Cerebellar nuclear complex (tissue), 1 donor: ENCODE measurements at places on chromosomes 4 and X.
A peak's percentile ranks its signal among the peaks of the same experiment; 100 is the strongest.

DNA sequence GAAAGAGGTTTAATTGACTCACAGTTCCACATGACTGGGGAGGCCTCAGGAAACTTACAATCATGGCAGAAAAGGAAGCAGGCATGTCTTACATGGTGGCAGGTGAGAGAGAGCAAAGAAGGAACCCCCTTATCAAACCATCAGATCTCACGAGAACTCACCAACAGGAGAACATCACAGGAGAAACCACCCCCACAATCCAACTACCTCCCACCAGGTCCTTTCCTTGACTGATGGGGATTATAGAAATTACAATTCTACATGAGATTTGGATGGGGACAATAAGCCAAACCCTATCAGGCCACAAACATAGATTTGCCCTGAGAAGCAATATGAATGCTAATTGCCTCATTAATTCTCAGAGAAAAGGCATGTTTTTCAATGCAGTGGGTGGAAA, 138.2 kb upstream of the RAPGEF2 start:
- no peak for DNase-seq

DNA sequence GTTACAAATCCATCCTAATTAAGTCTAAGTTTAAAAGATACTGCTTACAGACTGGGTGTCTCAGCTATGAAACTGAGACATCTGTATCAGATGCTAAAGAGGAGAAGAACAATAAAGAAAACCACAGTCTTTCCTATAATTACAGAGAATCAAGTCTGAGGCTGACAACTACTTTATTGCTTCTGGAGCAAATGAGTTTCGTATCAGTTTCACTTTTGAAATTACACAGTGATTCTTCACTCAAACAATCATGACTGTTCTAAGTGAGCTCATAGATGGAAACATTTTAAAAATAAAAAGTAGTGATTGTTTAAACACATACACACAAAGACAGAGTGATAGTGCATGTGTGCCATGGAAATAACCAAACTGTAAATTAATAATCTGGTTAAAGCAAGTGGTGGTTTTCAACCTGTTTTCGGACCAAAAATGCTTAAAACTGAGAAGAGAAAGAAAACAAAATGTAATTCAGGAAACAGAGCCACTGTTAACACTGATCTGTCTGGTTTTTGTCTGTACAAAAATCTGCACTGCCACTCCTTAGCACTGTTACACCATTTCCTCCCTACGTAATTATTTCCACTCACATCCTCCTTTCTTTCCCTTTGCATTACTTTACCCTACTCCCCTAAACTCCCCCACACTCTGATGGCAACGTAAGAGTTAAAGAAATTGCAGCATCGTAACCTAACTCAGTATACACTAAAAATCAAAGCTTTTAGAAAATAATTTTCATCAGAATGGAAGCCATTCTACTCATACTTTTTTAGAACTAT, 12.5 kb downstream of the RFC1 start:
- DNase-seq = no peak

- DNase-seq = no peak
Observed at GRCh38 chrX:29487714-29488113, 727.6 kb upstream of the MAGEB2 start.

- no peak for DNase-seq
Observed at GRCh38 chr4:2060611-2061185, 1.6 kb downstream of the NAT8L start.

DNA sequence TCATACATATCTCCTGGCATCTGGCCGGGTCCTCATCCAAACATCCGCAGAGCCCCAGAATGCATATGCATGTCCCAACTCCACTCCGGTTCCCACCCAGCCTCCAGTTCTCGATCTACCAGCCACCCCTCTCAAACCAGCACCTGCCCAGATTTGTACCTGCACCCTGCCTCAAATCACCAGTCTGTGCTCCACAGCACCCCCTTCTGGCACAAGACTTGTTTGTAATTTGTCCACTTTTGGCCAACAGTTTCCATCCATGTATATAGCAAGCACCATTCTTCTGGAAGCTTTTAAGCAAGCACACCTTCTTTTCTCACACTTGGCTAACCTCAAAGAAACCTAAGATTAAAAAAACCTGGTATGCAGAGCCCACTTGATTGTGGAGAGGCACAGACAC, 644.1 kb downstream of the MID1IP1 start:
- no peak for DNase-seq

GRCh38 chrX:38800981-38801845, at the start of gene MID1IP1:
Gene MID1IP1 (plus strand): TSS chrX:38801459. CDS start chrX:38804947, 3,488 bp downstream.
- no peak for DNase-seq

DNA sequence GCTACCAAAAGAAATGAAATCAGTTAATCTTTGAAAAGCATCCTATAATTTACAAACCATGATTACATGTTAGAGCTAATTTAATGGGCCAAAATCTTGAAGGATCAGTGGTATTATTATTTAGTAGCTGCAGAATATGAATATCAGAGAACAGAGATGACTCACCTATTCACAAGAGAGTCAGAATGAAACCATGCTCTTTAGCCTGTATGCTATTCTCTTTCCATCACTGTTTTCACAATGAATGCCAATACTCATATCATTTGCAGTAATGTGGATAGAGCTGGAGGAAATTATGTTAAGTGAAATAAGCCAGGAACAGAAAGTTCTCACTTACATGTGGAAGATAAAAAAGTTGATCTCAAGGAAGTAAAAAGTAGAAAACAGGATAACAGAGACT, 414.1 kb downstream of the CENPC start:
- no peak for DNase-seq

- DNase-seq = no peak
Observed at GRCh38 chr4:126238013-126238412, 923.3 kb downstream of the FAT4 start.

DNA sequence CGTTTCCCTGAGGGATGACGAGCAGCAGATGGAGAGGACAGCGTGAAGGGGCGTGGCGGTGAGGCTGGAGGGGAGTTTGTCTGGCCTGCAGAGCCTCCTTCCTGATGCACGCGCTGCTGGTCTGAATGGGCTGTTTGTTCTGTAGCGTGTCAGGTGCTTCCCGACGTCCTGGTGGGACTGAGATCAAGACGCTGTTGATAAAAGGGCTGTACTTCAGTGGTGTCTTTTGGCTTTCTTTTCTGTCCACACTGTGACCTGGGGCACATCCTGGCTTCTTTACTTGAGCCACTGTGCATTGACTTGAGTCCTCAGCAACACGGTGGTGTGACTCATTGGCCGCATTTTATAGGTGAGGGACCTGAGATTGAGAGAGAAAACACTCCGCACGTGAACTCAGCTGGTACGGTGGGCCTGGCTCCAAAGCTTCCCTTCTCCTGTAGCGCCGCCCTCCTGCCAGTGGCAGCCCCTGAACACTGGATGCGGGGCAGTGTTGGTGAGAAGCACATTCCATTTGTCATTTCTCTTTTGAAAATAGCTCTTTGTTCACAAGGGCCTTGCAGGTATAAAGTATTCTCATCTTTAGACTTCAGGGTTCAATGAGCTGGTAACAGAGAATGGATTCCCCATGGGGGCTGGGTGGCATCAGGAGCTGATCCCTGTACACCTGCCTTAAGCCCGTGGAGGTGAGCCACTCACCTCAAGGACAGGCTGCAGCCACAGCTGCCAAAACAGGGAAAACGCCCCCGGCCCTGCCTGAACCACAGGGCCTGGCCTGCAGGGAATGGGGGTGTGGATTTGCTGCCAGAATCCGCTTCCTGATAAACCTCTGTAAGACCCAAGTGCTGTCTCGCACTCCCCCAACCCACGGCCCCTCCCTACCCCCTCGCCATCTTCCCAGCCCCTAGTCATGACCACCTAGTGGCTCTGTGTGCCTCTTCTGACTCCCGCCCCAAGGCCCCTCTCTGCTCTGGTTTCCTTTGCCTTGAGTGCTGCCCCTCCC, 29.2 kb downstream of the NSG1 start:
- DNase-seq = no peak

GRCh38 chrX:2540426-2540947, 39.7 kb upstream of the DHRSX start:
- no peak for DNase-seq

GRCh38 chr4:73573794-73574528, 46.3 kb downstream of the RASSF6 start:
- DNase-seq = no peak

GRCh38 chr4:109302361-109303139, at the start of gene COL25A1:
Gene COL25A1 (minus strand): TSS chr4:109302658.
- DNase-seq = no peak

DNA sequence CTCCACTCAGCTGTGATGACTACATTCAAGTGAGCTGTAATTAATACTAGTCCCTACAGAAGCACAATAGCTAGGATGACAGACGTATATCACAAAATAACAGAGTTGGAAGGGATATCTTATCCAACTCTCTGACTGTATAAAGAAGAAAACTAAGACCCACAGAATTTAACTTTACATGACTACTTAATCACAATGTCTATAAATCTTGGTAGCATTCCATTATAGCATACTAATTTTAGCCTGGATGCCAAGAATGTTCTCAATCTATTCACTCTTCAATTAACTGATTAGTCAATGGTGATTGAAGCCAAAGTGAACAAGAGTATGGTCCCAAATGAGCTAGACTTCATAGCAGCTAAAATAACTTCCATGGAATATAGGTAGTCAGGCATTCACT, 31.2 kb downstream of the RPS6KA6 start:
- DNase-seq = no peak

GRCh38 chr4:8859550-8860095, 12.0 kb downstream of the HMX1 start:
- no peak for DNase-seq

GRCh38 chr4:16607241-16608066, 291.0 kb downstream of the LDB2 start:
- DNase-seq = no peak

GRCh38 chrX:48927736-48928382, 9.0 kb upstream of the PIM2 start:
- DNase-seq = no peak

DNA sequence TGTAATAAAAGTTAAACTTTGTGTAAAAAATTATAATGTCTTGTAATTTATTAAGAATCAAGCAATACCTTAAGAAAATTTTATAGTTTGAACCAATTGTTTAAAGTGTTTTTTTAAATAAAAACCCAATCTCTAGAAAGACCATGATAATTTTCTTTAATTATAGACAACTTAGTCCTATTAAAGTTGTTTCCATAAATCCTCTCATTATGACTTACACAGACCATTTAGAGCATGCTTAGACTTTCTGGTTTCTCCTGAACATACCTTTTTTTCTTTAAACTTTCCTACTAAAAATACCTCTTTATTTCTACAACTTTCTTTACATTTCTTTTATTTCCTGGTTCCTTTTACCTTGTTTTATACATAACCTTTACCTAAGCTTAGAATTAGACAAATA, 837.4 kb downstream of the PCDH19 start:
- DNase-seq = no peak

DNA sequence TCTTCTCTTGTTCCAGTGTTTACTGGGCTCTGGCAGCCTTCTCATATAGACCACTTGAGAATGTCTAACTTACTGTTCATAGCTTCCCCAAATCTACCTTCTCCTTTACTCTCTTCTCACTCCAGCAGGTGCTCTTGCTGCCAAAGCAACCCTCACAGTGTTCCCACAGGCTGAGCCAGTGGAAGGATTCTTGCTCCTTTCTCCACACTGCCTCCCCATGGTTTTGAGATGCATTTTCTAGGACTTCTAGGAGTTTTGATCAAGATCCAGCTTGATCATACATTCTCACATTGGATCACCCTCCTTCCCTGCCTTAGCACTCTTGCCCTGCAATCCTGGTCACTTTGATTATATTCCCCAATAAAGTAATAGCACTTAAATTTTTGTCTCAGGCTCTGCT, 230.8 kb downstream of the TMEM47 start:
- no peak for DNase-seq

- DNase-seq = no peak
Observed at GRCh38 chr4:117971403-117971802, 62.9 kb upstream of the NDST3 start.

- DNase-seq = no peak
Observed at GRCh38 chr4:169437299-169438047, 166.7 kb upstream of the SH3RF1 start.

- no peak for DNase-seq
Observed at GRCh38 chr4:66688674-66689073, 856.6 kb downstream of the CENPC start.

DNA sequence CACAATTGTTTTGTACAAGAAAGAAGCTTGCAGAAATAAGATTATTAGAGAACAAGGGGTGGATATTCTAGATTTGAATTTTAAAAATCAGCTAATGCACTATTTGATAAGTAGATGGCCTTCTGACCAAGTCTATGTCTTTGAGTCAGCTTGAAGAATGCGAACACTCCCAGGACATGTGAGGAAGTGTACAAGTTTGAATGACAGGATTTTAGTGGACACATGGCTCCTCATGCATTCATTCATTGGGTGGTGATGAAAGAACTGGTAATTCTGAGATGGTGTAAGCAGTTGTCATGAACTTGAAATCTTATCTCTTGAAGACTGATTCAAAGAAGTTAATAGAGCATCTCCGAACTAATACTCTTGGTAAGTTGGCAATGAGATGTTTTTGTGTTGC, 548.2 kb upstream of the CNKSR2 start:
- no peak for DNase-seq

GRCh38 chr4:109915385-109916026, 2.8 kb downstream of the EGF start:
- DNase-seq = no peak

- no peak for DNase-seq
Observed at GRCh38 chrX:151982222-151982621, 7.7 kb upstream of the GABRE start.

DNA sequence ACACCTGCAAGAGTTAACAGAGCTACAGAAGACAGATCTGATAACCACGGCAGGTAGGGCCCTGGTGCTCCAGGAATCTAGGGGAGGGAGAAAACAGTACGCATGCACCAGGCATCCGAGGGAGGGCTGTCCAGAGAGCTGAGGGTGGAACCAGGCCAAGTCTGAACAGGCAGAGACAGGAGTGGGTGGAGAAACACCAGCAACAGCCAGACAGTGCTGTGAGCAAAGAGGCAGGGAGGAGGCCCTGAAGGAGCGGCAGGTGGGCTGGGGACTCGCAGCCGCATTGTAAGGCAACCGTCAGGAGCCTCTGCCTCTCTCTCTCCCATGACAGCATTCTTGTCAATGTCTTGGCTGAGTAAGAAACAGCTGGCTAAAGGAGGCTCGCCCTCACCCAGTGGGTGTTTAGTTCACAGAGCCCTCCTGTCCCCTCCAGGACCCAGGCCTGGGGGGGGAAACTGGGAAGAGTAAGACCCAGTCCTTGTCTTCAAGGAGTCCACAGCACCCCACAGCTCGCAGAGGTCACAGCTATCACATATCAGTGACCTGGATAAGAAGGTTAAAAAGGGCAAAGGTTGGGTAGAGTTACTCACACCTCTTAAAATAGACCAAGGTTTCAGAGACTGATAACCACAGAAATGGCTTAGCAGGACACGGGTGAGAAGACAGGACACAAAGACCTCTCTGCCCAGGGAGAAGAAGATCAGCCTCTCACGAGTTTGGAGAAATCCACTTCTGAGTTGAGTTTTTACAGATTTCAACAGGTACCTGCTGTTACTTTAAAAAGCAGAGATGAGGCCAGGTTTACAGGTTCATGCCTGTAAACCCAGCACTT, 10.5 kb downstream of the ACSL1 start:
- peak; percentile 33 for DNase-seq

DNA sequence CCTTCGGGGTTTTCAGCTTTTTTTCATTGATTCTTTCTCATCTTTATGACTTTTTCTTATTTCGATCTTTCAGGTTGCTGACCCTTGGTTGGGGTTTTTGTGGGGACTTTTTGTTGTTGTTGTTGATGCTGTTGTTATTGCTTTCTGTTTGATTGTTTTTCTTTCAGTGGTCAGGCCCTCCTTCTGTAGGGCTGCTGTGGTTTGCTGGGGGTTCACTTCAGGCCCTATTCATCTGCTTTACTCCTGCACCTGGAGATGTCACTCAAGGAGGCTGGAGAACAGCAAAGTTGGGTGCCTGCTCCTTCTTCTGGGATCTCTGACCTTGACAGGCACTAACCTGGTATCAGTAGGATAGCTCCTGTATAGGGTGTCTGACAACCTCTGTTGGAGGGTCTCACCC, 39.9 kb upstream of the PCDH18 start:
- no peak for DNase-seq
